ENCODE measurements at places on chromosomes 5 and 9.

GRCh38 chr5:97534166-97534565, 351.1 kb upstream of the RIOK2 start:
- DNase-seq = peak; percentile 2

DNA sequence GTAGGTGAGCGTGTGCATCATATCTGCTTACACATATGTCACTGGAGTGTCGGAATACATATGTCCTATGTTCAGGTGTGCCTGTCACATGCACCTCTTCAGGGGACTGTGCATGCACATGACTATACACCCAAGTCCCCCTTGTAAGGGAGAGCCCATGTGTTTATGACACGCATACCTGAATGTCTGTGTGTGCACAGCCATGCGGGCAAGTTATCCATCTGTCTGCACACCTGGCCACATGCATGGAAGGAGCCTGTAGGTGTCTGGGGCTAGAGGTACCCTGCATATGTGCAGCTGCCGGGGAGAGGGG, 622 bp upstream of the RGS14 start:
- no peak for DNase-seq

GRCh38 chr5:39539470-39539869, 114.7 kb upstream of the DAB2 start:
- DNase-seq = no peak

- DNase-seq = no peak
Observed at GRCh38 chr5:123535648-123536047, 23.7 kb downstream of the CSNK1G3 start.

DNA sequence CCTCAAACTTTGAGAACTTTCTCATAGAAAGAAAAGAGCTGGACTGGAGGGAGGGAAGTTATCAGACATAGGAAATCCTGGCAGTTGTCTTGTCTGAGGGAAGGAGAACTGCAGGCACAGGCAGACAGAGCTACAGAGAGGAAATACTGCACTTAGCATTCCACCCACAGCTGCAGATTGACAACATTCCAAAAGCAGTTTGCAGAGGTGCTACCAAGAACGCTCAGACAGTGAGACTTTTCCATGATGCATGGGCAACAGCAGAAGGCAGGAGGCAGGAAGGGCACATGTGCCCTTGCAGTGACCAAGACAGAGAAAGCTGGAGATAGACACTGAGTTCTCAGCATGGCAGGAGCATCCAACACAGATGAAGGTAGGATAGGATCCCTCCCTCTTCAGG, 327.5 kb upstream of the ZNF462 start:
- DNase-seq = no peak

DNA sequence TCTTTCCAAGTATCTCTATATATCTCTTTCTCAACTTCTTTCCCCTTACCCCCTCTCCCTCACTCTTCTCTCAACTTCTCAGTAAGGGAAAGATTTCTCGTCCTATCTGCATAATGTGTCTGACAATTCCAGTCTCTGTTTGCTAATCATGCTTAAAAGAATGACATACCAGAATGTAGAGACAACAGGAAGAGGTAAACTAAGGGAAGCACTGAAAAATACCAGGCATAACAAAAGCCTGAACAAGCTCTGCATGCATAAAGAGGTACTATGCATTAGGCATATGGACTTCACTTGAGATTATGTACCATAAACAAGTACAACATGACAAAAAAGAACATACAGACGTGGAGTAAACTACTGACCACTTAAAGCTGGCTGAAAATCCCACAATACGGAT, 62.6 kb downstream of the SEMA5A start:
- no peak for DNase-seq

DNA sequence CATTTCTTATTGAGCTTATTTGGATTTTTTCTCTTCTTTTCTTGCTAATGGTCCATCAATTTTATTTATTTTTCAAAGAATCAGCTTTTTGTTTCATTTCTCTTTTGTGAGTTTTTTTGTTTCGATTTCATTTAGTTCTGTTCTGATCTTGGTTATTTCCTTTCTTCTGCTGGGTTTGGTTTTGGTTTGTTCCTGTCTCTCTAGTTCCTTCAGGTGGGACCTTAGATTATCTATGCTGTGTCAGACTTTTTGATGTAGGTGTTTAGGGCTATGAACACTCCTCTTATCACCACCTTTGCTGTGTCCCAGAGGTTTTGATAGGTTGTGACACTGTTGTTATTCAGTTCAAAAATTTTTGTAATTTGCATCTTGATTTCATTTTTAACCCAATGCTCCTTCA, 119.8 kb downstream of the GABRG2 start:
- no peak for DNase-seq

DNA sequence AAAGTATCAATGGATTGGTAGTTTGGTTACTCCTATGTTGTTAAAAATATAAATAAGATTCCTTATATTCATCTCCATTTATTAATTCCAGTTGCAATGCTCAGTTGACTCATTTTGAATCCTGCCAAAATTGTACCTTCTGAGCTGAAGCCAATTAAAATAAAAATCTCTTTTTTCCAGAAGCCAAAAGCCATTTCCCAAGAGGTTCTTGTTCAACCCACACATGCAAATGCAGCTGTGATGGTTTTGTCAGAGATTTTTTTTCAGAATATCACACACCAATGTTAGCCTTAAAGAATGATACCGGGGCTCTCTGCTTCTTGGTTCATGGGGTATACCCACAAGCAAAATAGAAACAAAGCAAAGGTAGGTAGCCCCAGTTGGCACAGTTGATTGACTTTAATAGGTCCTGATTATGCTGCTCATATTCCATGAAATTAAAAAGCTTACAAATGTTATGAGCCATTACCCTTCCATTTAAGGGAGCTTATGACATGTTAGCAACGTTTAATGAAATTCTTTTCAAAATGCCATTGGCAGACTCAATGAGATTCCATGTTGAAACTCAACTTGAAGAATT, 208.0 kb downstream of the SGCD start:
- no peak for DNase-seq

GRCh38 chr9:122159026-122159924, at the start of the genes MORN5 and NDUFA8:
Gene MORN5 (plus strand): TSS chr9:122159908. CDS start chr9:122159973, 65 bp downstream.
Gene NDUFA8 (minus strand): TSS chr9:122159779. CDS start chr9:122159677, 102 bp downstream.
- peak; percentile 97 for DNase-seq

GRCh38 chr5:111227226-111227782, 3.1 kb downstream of the CAMK4 start:
- DNase-seq = peak; percentile 23

DNA sequence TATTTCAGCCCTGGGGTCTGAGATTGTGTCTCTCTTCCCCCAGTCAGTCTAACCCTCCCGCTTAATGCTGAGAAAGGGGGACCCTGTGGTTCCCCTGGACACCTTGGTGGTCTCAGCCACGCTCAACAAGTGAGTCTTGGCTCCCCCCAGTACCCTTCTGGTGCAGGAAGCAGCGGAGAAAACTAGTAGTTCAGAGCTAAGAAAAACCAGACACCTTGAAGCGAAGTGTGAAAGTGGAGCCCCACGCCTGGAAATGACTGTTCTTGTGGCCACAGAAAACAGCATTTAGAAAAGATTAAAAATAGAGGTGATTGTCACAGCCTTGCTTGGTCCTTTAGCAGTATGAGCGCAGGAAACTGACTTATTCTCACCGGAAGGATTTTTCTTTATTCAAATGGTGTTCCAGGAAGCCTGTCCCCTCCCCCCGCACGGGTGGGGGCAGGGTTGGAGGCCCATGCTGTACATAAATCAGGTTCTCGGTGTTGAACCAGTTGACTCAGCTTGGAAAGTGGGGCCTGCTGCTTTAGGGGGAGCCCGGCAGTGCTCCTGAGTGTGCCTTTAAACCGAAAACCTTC, 8.1 kb downstream of the ARPC5L start:
- peak; percentile 92 for DNase-seq

DNA sequence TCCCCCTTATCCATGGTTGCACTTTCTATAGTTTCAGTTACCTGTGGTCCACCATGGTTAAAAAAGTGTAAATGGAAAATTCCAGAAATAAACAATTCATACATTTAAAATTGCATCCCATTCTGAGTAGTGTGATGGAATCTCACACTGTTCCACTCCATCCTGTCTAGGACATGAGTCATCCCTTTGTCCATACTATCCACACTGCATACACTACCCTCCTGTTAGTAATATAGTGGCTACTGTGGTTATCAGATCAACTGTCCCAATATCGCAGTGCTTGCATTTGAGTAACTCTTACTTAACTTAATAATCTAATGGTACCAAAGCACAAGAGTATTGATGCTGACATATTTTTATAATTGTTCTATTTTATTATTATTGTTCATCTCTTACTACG, 100.7 kb downstream of the RAB3C start:
- no peak for DNase-seq

GRCh38 chr9:37398464-37399025, 24.0 kb upstream of the GRHPR start:
- no peak for DNase-seq

GRCh38 chr5:57690724-57691123, 208.1 kb upstream of the ACTBL2 start:
- no peak for DNase-seq

DNA sequence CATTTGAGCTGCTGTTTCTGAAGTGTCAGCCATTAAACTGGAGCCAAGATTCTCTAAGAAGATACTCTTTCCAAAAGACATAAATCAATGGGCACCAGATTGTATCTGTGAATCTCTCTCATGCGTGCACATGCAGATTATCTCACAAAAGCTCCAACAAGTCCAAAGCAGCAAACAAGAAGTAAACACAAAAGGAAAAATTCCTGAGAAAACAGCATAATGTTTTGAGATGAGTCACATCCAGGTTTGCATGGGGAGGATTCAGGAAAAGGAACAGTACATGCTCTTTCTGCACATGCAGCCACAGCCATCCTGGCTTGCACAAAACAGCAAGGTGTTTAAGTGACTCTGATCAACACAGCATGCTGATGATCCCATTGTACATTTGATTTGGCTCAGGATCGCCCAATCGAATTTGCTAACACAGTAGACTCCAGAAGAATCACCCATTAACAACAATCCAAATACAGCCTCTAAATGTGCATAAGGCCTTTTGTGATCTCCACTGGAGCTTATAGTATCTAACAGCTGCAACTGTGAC, 143.1 kb downstream of the ELAVL2 start:
- no peak for DNase-seq

DNA sequence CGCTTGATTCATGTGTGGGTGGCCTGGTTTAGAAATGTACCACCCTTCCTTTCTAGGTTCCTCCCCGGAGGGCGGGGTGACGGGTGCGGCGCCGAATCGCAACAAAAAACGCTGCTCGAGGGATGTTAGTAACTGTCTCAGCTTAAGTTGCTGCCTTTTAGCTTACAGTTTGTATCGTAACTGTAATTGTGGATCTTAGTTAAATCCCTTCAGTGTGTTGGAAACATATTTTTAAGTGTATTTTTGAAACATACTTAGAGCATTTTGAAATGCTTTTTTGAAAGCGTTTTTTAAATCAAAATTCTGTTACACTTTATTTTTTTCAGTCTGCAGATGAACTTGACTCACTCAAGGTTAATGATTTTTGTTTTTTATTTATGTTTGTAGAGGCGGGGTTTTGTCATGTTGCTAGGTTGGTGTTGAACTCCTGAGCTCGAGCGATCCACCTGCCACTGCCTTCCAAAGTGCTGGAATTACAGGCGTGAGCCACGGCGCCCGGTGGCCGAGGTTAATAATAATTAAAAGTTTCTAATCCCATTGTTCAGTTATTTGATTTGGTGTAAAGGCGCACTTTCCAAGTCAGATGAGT, 997 bp upstream of the CHD1 start:
- peak; percentile 93 for DNase-seq

DNA sequence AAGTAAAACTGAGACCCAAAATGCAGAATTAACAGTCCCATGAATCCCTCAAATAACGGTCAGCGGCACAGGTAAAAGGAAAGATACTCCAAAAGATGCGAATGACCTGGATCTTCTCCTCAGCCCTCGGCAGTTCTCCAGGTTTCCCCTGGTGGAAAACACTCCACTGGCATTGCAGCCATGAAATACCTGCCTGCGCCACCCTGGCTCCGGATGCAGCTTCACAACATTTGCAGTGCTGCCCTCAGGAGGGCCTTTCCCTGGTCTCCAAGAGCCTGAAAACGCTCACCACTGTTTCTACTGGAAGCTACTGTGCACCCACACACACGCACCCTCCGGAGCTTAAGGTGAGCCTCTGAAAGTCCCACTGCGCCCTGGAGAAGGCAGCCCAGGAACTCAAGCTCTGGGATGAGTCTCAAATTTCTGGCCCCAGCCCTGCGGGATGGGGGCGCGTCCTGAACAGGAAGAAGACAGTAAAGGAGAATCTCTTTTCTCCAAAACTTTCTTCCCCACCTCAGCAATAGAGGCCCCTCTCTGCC, 612 bp downstream of the UGT3A2 start:
- no peak for DNase-seq

DNA sequence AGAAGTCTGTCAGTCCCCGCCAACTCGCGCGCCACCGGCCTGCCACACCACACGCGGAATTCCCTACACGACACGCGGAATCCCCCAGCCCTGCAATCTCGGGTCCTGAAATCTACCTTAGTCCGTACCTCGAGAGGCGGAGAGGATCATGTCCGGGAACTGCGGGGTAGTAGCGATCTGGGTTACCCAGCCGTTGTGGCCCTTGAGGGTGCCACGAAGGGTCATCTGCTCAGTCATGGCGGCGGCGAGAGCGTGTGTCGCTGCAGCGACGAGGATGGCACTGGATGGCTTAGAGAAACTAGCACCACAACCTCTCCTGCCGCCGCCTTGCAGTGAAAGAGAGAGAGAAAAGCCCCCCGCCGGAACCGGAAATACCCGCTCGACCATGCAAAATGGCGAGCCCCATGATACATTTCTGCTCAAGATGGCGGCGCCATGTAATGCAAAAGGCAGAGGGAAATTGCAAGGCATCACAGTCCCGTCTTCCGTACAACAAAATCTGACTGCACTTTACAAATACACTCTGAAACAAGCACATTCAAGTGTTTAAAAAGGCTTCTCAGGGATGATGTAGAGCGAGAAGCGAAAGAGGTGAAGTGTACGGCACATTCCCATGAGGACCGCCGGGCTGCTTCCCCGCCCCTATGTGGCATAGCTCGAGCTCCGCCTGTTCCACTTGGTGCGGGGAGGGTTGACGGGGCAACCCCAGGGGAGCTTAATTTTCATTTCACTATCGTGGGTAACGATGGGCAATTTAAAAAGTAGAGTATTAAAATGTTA, at the start of gene RACK1:
TSS of gene RACK1 (minus strand) at position 343 of the 780 bp plus-strand sequence. CDS start at position 237, 106 bp downstream.
- DNase-seq = peak; percentile 91

GRCh38 chr5:93583439-93583767, 381 bp downstream of the NR2F1 start:
- no peak for DNase-seq

DNA sequence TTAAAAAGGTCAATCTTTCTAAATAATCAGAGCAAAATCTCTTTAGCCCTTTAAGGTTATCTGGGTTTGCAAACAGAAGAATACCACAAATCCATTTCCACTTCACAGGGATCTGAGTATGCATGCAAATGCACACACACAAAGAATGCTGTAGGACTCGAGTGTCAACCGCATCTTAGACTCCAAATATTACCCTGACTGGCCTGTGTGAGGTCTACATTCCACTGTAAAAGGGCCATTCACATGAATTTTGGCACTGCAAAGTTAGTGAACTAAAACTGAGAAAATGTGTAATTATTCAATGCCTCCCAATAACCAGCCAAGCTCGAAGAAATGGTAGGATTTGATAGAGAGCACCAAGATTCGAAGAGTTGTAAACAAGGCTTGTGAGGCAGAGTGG, 199.9 kb downstream of the AGTPBP1 start:
- DNase-seq = no peak

DNA sequence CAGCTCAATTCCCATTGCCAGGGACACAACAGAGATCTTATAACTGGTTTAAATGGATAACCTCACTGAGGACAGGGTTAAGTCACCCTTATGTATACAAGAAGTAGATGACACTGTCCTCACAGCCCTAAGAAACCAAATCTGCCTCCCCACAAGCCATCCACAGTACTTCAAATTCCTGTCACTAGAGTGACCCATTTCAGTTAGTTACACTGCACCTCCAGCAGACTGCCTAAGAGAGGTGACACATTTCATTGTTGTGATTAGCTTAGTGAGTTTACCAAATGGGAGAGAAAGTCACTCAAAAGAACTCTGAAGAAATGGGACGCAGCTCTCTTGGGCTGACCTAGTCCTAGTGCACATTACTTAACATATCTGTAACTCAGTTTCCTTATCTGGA, 53.6 kb upstream of the HTR1A start:
- DNase-seq = no peak

Measured in CD4-positive, alpha-beta T cell treated with Interleukin-6 for 4 hours (primary cell).